ENCODE measurements at places on chromosomes 12 and 14.

GRCh38 chr14:49930720-49931119, 37.8 kb downstream of the ARF6 start:
- DNase-seq, result no peak

GRCh38 chr14:22471545-22472121, 117.4 kb downstream of the DAD1 start:
- peak; percentile 53 for DNase-seq

GRCh38 chr12:68294251-68294650, 37.9 kb downstream of the MDM1 start:
- DNase-seq, result no peak

DNA sequence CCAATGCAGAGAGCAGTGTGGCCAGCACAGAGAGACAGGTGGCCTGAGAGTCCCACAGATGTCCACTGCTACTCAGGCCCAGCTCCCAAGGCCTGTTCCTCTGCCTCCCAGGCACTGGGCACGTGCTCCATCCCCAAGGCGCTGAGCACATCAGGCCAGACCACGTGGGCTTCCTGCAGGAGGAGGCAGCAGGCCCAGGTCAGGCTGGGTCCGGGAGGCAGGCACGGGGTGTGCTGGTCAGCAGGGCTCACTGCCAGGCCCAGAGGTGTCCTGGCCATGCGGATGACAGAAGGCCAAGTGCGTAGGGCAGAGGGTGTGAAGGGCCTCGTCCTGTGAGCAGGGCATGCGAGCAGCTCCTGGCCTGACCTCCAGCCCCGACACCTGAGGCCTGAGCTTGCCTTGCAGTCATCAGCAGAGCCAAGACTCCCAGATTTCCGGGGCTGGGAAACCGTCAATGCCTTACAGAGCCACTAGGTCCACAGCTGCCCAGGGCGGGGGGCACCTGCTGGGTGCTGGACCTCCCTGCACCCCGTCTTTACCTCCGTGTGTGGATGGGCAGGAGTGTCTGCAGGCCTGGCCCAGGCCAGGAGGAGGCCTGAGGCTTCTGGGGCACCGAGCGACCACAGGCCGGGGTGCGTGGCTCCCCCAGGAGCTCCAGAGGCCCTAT, 14.9 kb downstream of the TRMT61A start:
- peak; percentile 40 for DNase-seq

DNA sequence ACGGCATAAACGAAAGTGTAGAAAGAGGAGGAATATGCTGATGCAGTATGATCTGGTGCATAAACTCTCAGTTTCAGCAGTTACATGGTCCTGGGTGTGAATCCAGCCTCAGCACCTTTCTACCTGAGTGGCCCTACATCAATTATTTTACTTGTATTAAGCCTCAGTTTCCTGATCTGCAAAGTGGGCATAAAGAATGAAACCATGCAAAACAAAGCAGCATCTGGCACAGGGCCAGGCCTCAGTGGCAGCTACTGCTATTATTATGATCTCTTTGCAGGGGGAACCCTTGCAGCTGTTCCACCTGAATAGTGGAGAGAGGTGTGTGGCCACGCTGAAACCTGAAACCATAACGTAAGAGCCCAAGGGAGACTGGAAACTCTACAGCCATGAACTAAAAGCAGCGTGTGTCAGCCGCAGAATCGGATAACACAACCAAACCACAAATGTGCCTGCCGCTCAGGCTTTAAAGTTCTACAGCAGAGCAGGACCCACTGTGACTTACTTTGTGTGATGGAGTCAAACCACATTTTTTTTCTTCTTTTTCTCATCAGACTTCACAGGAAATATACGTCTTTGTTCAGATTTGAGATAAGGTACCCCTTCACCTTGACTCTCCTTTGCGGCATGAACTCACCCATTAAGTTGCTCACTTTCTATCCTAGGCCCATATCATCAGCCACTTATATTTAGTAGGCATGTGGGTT, 29.2 kb upstream of the FOS start:
- no peak for DNase-seq

DNA sequence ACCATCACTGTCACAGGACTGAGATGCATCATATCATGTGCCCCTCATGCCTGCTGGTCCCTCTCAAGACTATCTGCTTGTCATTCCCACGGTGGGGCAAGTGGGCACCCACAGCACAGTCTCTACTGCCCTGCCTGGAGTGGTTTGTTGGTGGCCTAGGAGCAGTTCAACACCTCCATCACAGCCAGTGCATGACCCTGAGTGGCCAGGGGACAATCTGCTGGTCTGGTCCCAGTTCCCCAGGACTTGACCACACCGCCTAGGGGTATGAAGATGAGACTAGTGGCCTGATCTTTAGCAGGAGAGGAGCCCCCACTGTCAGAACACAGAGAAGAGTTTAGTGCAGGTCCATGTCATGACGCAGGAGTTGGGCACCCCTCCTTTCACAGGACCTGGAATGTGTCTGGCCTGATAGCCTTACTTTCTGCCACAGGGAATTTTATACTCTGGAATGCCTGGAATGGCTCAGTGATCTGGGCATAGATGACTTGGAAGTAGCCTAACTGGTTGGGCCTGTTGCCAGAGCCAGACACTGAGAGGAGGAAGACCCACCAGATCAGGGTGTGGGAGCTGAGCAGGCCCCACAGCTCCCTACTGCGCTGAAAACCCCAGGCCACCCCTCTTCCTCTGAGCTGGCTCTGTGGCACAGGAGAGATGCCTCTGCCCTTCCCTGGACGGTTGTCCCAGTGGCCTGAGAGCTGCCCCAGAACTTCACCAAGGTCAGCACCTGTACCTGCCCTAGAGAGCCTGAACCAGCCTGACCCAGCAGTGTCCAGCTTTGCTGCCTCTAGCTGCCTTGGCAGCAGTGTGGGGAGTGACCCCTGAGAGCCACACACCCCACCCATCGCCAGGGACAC, 83.3 kb downstream of the PUS7L start:
- DNase-seq, result peak; percentile 28

GRCh38 chr12:90519285-90519684, 435.7 kb downstream of the CCER1 start:
- DNase-seq, result no peak

DNA sequence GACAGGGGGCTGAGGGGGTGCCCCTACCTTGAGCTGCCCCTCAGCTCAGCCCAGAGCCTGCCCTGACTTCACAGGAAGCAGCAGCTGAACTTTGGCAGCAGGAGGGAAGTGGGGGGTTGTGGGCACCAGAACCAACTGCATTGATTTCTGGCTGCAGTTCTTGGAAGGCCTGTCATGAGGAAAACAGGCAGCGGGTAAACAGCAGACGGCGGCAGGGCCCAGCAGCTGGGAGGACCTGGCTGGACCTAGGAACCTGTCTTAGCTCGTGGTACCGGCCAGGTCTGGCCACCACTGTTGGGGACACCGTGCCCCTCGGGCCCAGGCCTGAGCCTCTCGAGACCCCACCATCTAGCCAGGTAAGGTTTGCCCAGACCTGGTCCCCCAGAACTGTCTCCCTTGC, 154.2 kb upstream of the MYL2 start:
- peak; percentile 80 for DNase-seq

- DNase-seq, result no peak
Measured at GRCh38 chr12:122024132-122024785, 2.6 kb downstream of the BCL7A start.

- no peak for DNase-seq
Measured at GRCh38 chr12:84638811-84639368, 273.7 kb downstream of the SLC6A15 start.

- DNase-seq, result no peak
Measured at GRCh38 chr14:65179918-65180724, 77.8 kb upstream of the MAX start.

DNA sequence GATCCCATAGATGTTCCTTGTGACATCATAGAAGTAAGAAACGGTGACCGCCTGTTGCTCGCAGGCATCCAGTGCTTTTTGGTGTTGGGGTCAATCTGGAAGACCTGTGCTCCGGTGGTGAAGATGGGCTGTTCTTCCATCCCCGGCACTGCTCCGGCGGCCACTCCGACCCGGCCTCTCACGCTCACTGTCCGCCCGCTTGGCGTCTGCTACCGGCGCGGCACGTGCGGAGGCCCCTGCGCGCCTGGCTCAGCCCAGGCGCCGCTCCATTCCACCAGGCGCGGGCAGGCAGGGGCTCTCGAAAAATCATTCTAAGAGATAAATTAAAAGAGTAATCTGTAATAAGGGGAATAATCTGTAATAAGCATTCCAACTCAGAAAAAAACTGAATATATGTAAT, 934.5 kb downstream of the TMEM121 start:
- DNase-seq, result no peak

- DNase-seq, result no peak
Measured at GRCh38 chr14:56005191-56006053, 112.8 kb upstream of the PELI2 start.

DNA sequence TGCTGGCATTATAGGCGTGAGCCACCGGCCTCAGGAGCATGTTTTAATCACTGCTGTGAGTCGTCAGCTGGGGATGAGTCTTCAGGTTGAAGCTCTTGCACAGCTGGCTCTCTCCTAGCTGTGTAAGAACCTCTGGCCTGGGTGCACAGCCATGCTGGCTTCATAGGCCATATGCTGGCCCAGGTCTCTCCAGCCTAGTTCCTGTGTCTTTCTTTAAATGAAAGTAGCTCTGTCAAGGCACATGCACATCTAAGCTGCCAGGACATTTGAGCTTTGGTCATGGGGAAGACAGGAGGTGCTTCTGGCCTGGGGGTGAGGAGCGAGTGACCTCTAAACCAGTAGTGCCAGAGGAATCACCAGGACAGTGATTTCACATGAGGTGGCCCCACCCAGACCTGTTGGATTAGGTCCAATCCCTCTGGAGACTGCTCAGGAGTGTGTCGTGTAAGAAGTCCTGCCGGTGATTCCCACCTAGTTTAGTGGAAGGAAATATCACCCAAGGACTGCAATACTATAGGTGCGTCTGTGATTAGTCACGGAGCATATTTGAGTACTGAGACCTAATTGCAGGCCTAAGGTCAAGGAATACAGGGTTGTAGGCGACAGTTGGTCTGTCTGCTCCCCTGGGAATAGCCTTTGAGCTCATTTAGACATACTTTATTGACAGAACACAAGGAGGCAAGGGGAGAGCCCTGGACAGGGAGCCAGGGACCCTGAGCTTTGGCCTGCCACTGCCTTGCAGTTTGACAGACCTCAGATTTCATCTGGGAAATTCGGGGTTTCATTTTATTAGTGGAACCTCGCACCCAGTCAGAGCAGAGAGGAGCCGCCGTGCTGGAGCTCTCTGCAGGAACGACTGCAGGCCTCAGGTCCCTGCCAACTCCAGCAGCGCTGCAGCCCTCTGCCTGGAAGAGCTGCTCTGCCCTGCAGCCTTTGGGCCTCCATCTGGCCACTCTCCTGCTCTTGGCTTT, 67.0 kb downstream of the ANKRD9 start:
- no peak for DNase-seq

GRCh38 chr14:50936882-50937281, 7.4 kb downstream of the PYGL start:
- DNase-seq, result no peak

DNA sequence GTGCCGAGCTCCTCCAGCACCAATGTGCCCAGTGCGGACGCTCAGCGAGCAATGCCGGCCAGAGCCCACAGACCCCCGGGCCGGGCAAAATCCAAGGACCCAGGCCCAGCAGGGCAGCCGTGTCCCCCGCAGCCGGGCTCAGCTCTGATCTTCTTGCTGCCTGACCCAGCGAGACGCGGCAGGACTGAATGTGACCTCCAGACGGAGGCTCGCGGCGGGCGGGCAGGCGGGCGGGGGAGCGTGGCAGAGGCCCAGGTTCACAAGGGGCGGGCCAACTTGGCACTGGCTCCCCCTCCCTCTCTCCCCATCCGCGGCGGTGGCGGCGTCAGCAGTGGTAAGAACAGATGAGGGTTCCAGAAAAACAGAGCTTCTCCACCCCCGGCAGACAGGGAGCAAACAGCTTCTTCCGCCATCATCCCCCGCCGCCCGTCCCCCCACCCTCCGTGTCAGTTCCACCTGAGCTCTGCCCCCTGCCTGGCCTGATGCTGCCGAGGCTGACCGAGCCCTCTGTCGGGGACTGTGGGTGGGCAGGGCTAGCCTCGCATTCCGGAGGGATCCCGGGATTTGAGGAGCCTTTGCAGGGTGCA, 94.3 kb downstream of the RFLNA start:
- DNase-seq, result peak; percentile 93

DNA sequence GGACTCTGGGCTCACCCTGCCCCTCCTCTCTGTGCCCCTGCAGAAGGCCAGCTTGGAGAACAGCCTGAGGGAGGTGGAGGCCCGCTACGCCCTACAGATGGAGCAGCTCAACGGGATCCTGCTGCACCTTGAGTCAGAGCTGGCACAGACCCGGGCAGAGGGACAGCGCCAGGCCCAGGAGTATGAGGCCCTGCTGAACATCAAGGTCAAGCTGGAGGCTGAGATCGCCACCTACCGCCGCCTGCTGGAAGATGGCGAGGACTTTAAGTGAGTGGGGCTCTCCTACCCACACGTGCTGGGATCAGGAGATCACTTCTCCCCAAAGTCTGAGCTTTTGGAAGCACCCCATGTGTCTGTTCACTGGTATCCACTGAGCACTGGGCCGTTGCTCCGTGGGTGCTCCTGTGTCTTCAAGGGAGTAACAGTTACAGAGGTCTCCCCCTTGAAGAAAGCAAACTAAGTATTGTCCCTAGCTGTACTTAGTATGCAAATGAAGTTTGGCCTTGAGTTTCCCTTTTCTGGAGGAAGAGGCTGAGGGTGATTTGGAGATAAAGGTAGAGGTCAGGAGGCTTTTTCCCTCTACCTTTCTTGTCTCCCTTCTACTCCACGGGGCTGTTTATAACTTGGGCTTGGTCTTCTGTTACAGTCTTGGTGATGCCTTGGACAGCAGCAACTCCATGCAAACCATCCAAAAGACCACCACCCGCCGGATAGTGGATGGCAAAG, 3.3 kb downstream of the KRT18 start:
- peak; percentile 49 for DNase-seq

DNA sequence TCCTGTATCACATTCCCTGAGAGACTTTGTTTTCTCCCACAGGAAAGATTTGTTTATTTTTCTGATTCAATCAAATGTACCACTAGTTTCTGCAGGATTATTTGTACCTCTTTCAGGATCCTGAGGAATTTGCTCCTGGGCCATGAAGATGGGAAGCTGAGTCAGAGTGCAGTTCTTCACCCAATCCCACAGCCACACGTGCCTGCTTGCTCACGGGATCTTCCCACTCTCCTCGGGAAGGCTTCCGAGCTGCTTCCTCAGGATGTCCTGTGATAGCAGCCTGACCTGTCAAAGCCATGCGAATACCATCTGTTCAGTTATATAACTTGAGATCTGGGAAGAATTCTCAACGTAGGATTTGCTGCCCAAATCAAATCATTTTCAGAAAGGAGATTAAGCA, 41.8 kb upstream of the HIF1A start:
- no peak for DNase-seq

GRCh38 chr12:29563636-29564035, 66.2 kb upstream of the OVCH1 start:
- DNase-seq, result no peak
